GOT3 (cell line): ENCODE measurements at places on chromosomes 16 and 17.

DNA sequence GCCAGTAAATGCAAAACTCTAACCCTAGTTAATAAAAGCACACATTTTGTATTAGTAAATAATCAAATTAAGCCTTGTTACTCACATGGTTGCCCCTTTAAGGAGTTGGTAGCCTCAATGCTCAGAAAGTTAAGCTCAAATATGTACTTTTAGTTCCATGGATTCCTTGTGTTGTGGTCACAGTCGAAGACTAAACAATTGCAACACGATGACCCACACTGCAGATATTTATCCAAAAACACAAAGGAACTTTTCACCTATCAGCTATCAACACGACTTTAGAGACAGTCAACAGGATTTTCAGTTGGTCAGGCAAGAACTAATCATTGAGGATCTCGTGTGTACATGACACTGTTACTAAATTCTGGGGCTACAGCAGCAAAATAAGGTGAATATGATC is 47.4 kb upstream of the NUDT7 start:
- DNase-seq: no peak

- no peak for DNase-seq
Measured at GRCh38 chr17:17842111-17842876, 5.5 kb upstream of the SREBF1 start.

GRCh38 chr17:79237448-79238053 is 162.9 kb downstream of the ENGASE start:
- DNase-seq: no peak

GRCh38 chr17:37488009-37488604 is 1.6 kb upstream of the DUSP14 start:
- no peak for DNase-seq

DNA sequence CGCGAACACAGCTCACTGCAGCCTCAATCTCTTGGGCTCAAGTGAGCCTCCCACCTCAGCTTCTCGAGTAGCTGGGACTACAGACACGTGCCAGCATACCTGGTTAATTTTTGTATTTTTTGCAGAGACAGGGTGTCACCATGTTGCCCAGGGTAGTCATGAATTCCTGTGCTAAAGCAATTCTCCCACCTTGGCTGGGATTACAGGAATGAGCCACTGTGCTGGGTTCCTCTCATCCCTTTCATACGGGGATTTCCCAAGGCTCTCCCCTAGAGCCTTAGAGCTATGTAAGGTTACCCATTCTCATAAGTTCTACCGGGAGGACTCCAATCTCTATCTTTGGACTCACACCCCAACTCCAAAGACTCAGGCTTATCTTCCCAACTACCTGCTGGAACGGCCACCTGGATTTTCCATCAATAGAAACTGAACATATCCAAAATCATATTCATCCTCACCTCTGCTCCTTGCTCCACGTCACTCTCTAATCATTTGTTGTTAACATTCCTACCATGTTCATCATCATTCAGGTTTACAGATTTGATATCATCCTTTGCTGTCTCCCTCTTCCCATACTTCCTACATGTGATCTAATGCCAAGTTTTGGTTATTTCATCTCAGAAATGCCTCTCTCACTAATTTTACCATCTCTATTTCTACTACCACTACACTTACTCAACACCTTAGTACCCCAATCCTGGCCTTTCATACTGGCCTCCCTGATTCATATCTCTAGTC is 92.5 kb downstream of the NCOR1 start:
- DNase-seq: no peak

GRCh38 chr16:56689171-56689570 is 6.9 kb downstream of the MT1X start:
- no peak for DNase-seq

GRCh38 chr16:84356176-84356575 is 12.2 kb upstream of the ATP2C2 start:
- no peak for DNase-seq

GRCh38 chr17:16432017-16432416 is 16.6 kb downstream of the TRPV2 start:
- DNase-seq: no peak

DNA sequence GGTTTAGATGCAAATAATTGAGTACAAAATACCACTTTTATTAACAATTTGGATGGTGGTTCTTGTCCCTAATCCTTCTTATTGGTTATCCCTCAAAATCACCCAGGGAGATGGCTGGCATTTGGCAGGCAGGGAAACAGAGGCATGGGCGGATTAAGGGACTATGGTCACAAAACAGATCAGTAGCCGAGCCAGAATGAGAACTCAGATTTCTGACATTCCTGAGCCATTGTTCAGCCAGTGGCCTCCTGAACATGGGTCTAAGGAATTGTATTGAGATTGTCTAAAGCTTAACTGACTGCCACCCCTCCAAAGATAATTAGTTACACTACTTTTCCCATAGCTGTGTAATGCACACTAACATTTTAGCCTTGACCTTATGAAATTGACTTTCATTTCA is 88.4 kb downstream of the CHD9NB start:
- no peak for DNase-seq

GRCh38 chr16:30785126-30786106 is 1.6 kb downstream of the ZNF629 start:
- no peak for DNase-seq

DNA sequence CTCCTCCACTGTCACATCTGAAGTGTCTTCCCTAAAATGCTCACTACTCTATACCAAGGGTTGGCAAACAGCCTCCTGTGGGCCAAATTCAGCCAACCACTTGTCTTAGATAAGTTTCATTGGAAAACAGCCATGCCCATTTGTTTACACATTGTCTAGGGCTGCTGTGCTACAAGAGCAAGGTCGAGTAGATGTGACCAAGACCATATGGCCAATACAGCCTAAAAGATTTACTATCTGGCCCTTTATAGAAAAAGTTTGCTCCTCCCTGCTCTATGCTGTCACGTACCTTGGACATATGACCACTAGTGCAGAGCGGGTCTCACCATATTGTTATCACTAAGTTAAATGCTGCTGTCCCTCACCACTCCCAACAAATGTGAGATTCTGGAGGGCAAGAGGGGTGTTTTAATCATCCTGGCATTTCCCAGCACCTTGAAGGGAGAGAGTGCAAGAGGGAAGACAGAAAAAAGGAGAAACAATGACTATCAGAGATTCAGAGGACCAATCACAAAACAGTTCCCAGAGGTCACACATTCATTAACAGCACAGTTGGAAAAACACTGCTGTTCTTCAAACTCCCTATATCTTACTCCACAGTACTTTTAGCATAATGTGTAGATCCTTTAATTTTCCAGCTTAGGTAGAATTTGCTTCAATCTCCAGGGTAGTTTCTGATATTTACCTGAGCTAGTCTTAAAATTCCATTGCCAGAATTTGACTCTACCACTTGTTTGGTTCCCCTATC is 13.2 kb downstream of the LSM12 start:
- DNase-seq: no peak

GRCh38 chr17:68595986-68596385 is 5.2 kb downstream of the FAM20A start:
- no peak for DNase-seq
